ENCODE measurements at places on chromosomes 11 and 22. TPM values are rescaled to one million over a fixed set of nuclear protein-coding genes. Genes with fewer than 3 reads are reported as not detected.

The KCNK4 gene
- 0.25 TPM for total RNA-seq

The SCGB1A1 gene
- total RNA-seq, result 1.6 TPM

The MUC2 gene
- total RNA-seq, result 0.60 TPM

The SYCE3 gene
- 0.46 TPM for total RNA-seq

The ARHGAP8 gene
- total RNA-seq, result 50.5 TPM
